Cortex of kidney (tissue), 1 donor: ENCODE measurements at places on chromosomes 4 and X.

GRCh38 chr4:168095776-168096406 lies 3.6 kb downstream of the ANXA10 start:
- no peak for DNase-seq

GRCh38 chr4:6573551-6573950 lies 1.4 kb upstream of the MAN2B2 start:
- DNase-seq, result no peak

DNA sequence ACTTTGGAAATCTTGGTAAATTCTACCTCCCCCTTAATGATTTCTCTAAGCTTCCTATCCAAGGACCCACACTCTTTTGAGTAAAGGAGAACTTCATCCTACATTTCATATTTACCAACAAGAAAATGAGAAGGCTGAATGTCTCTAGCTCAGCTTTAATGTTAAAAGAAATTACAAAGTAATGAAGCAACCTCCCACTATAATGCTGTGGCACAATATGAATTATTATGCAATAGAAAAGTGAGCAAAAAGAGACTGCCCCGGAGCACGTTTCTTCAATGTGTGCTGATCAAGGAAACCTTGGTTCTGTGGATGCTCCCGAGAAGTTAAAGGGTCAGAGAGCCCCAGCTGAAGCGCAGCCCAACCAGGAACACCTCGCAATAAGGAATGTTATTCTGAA lies 9.1 kb upstream of the TBC1D1 start:
- no peak for DNase-seq

- no peak for DNase-seq
Measured at GRCh38 chr4:158895797-158896576, 127.2 kb downstream of the FNIP2 start.

DNA sequence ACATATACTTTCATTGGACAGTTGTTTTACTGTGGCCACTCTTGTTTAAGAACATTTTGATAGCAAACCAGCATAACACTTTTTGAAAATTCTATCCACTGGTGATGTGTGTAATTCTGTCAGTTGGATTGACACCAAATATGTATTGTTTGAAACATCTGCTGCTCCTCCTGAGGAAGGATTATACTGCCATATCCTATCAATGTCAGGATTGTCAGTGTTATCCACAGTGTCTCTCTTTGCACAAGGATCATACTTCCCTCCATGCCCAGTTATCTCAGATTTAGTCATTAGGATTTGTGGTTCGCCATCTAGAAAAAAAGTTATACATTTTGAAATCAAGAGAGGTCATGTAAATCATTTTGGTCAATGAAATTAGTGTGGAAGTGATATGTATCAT lies 1859.6 kb downstream of the C4orf33 start:
- DNase-seq, result no peak

DNA sequence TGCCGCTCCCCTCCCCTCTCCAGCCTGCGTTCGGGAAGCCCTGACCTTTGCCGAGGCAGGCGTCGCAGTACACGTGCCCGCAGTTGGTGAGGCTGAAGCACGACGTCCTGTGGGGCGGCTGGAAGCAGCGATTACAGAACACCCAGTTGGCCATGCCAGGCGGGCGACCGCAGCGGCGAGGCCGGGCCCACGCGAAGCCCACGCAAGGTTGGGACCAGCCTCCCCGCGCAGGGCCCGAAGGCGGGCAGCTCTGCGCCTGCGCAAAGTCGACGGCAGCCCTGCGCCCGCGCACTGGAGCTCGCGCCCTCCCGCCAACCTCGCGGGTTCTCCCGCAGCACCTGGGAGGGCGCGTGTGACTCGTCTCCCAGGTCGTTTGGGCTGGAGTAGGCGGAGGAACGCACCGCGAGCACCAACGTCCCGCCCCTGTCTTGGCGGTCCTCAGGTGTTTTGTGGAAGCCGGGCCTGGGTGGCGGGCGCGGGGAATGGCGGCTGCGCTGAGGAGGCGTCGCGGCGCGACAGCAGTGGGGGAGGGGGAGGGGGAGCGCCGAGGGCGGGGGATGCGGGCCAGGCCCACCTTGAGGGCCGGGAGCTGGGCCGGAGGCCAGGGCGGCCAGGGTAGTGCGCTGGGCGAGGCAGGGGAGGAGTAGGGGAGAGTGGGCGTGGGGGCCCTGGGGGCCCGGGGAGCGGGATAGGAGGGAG lies at the start of gene RNF212:
TSS of gene RNF212 (minus strand) at position 254 of the 699 bp plus-strand sequence. CDS start at position 154, 100 bp downstream.
- DNase-seq, result no peak

DNA sequence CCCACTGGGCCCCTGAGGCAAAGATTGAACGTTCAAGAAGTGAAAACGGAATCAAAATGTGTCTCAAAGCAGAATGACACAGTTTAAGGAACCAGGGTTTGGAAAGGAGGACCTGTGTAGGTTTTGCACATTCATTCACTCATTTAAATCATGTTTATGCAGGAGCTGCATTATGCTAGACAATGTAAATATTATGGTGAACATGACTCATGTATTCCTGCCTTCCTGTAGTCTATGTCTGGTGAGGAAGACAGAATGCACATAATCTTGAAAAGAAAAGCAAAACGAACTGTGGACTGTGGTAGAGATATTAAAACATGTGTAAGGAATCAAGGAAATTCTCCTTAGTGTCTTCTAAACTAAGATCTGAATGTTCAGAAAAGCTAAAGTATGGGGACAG lies 311.8 kb upstream of the SMIM31 start:
- no peak for DNase-seq

- DNase-seq, result no peak
Measured at GRCh38 chrX:15856636-15857035, 2.0 kb upstream of the AP1S2 start.

- no peak for DNase-seq
Measured at GRCh38 chr4:14952352-14952751, 49.9 kb upstream of the CPEB2 start.

- DNase-seq, result no peak
Measured at GRCh38 chrX:12383196-12383595, 244.9 kb downstream of the FRMPD4 start.

DNA sequence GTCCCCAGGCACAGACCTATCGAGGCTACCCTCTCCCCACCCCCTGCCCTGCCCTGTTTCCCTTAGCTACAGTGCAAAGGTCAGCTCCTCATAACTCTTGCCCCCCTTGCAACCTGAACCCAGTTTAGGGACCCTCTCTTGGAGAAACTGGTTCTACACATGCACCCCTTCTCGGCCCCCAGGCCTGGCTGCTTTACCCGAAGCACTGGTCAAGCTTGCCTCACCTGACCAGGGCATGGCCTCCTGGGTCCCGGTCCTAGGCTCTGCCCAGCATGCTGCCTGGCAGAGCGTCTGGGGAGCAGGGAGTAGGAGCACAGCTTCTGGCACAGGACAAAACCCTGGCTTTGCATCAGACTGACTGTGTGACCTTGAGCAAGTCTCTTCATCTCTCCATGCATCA lies 28.0 kb downstream of the ZNF185 start:
- DNase-seq, result no peak

DNA sequence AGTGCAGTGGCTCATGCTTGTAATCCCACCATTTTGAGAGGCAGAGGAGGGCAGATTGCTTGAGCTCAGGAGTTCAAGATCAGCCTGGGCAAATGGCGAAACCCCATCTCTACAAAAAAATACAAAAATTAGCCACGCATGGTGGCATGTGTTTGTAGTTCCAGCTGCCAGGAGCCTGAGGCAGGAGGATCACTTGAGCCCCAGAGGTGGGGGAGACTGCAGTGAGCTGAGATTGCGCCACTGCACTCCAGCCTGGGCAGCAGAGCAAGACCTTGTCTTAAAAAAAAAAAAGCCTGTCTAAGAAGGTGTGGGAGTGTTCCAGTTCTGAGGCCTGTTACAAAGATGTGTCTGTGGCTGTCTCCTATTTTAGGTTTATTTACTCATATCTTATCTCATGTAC lies 38.0 kb downstream of the PI4K2B start:
- DNase-seq, result no peak

GRCh38 chrX:138946926-138947325 lies 235.4 kb upstream of the FGF13 start:
- DNase-seq, result no peak

DNA sequence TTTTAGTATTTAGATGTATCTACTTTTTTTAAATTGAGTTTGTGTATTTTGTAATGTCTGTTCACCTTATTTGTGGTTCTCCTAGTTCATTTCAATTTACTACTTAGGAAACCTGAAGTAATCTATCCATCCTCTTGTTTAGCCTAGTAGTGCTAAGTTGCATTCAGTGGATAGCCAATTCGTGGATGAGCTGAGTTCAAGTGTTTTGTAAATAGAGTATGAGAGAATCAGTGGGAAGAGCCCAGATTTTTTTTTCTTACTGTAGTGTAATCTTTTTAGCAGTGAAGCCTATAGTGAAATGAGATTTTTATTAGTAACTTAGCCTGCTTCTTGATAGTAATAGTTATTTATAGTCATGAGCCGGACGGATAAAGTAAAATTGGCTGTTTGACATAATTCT lies 21.7 kb downstream of the STAG2 start:
- DNase-seq, result no peak

GRCh38 chrX:69568828-69569227 lies 47.1 kb upstream of the EDA start:
- DNase-seq, result no peak

DNA sequence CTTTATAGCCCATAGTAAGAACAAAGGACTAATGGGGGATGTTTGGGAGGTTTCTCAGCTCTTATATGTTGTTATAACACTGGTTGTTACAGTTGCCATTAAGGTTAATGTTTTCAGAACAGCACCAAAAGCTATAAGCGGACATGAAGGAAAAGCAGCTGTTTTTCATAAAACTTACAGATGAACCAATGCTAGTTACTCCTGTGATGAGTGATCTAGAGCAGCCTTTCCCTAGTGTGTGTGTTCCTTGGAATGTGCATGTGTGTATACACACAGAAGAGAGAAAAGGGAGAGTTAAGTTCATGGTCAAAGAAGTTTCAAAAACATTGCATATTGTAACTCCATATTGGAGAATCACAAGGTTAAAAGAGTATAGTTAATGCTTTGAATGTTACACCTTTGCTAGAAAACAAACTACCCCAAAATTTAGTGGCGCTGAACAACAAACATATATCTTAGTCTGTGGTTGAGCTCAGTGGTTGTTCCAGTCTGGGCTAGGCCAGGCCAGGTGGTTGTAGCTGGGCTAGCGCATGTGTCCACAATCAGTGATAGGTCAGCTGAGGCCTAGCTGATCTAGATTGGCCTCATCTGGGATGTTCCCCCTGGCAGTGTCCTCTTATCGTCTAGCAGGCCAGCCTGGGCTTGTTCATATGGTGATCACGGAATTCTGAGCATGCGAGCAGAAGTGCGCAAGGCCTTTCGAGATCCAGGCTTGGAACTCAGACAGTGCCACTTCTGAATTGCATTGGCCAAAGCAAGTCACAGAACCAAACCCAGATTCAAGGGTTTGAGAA lies 151.0 kb downstream of the NHS start:
- DNase-seq, result no peak

GRCh38 chr4:14289708-14290107 lies 662.2 kb upstream of the BOD1L1 start:
- DNase-seq, result no peak

DNA sequence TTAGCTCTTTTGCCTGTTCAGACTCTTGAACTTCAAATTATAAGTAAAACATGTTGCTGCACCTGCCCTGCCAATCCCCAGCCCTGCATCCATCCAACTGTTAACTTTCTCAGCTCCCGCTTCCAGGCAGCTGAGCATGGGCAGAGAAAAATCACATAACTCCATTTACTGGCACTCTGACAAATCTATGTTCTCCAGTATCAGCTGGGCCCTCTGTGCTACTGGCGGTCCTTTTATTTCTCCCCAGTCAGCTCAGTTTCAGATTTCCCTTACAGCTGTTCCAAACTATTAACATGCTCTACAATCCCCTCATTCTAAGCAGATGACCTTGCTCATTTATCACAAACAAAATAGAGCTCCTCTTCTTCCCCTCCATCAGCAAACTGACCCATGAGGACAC lies 240.4 kb upstream of the TET2 start:
- DNase-seq, result no peak

DNA sequence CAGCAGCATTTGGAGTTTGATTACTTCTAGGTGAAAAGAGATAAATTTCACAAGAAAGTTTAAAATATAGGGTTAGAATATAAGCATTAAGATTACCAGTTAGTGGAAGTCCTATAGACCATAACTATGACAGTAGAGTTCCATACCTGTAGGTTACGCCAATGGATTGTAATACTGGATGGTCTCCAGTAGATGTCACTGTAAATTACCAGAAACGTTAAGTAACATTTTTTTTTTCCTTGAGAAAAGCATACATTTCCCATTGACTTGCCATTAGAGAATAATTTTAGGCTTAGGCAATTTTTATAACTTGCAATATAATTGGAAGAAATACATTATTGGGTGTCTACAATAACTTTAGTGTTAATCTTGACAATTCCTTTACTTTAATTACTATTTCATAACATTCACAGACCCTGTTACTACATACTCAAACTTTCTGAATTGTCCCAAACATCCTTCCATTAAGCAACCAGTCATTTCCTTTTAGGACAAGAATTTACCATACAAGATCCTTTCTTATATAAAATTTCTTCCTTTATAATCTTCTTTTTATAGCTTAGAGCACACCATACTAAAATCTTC lies 304.1 kb upstream of the TECRL start:
- no peak for DNase-seq

GRCh38 chr4:114921790-114922591 lies 191.4 kb downstream of the NDST4 start:
- no peak for DNase-seq

- DNase-seq, result no peak
Measured at GRCh38 chrX:128396601-128397000, 344.4 kb upstream of the ACTRT1 start.

DNA sequence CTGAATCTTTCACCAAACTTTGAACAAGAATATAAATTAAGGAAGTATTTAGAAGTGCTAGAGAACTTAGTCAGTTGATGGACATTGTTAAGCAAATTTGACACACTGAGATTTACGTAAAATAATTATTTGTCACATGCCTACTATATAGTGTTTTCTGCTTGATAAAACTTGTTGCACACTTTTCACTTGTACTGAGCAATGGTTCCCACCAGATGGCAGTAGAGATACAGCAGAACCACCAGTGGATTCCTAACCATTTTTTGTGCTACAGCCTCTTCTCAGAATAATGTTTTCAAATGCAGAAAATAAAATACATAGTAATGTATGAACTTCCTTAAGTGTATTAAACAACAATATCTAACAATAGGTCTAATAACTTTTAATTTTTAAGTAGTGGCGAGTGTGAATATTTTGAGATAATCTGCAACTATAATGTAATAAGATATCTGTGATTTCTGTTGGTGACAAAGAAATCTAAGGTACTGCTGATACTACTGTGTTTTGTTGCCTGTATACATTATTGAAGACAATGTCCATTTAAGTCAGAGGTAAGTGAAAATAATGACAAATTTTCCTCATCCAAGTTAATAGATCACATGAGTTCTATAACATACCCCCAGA lies 81.2 kb downstream of the APOOL start:
- DNase-seq, result no peak

- no peak for DNase-seq
Measured at GRCh38 chr4:113083346-113083745, 33.9 kb downstream of the ANK2 start.

- DNase-seq, result no peak
Measured at GRCh38 chrX:18557879-18558278, 114.0 kb downstream of the RS1 start.

- DNase-seq, result no peak
Measured at GRCh38 chr4:158371158-158371557, 150.5 kb upstream of the RXFP1 start.
